ENCODE measurements at places on chromosomes 7 and 10.

DNA sequence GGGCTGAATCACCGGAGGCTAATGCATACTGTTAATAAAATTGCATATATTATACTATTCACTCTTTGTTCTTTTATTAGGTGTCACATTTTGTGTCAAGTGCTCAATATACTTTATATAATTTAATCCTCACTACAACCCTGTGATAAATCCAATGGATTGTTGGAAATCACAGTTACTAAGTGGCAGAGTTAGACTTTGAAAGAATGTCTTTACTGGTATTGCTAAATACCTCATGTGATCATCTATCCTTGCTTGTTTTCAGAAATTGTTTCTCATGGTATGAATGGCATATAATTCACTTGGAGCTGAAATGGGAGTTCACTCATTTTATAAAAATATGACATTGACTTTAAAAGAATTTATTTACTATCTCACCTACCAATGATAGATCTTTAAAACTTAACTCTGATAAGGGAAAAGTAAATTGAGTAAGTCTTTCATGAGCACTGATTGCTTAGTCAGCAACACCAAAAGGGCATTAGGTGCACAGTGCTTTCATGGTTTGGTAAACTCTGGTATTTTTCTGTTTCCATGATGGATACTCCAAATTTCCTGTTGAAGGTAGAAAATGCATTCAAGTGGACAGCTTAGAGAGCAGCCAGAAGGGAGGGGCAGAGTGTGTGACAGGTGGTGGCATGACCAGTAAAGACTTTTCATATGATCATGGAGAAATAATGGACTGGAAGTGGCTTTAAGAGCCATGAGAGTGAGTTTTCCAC lies 22.6 kb downstream of the ENKUR start:
- no peak for DNase-seq

- no peak for DNase-seq
These were observed 43.2 kb downstream of the CHST3 start for GRCh38 chr10:72007246-72007892.

GRCh38 chr7:90900628-90901356 lies 304.7 kb downstream of the CDK14 start:
- DNase-seq, result no peak

DNA sequence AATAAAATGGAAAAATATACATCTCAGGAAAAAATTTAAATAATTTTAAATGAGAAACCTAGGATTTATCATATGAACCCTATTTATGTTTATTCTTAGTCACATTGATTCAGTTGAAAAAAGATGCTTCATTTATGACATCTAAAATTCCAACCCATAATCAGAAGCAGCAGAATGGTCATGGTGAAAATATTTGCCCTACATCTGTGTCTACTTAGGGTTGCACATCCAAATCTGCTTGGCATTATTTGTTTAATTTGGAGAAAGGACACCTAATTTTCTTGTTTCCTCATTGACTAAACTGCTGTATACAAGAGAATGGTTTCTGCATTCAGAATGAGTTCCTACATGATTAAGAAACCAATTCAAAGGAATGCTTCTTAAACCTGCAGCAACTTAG lies 72.9 kb upstream of the SKAP2 start:
- DNase-seq, result no peak

DNA sequence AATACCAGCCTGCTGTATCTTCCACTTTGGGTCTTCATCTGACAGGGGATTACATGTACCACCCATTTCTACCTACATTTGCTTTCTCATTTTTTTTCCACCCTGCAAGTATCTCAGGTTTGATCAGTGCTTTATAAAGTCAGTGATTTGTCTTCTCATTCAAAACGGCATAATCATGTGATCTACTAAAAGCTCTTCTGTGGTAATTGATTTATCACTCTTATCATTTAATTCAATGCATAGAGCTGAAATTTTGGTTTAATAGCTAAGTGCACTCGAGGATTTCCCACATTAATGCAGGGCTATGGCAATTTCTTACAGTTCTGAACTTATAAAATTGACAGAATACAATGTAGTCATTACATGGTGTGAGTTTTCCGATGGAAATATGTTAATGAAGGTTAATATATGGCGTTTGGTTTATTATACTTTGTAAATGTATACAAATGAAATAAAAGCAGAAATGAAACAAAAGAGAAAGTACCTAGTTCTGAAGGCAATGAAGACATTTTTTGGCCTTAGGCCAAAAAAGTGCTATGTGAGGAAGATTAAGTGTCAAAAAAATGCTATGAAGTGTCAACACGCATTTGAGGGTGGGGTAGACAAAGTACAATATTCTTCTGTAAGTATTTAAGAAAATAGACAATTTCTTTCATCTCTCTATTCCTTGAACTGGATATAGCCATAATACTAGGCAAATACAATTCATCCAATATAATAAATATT lies 457.3 kb downstream of the ETV1 start:
- DNase-seq, result no peak

DNA sequence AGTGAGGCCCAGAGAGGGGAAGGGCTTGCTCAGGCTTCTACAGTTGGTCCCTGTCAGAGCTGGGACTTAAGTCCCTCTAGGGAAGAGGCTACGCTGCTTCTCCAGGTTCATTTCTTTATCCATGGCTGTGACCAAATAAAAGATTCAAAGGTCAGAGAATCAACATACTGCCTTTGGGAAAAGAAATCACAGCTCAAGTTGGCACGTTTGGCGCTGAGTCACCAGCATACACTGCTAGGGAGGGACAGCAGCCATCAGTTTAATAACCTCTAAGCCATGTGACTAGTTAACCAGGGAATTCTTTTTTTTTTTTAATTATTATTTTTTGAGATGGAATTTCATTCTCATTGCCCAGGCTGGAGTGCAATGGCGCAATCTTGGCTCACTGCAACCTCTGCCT lies 28.4 kb upstream of the CRHR2 start:
- DNase-seq, result no peak

Data from activated CD8-positive, alpha-beta memory T cell treated with anti-CD3 and anti-CD28 coated beads, Interleukin-2, amount 10 ng/mL, durations not matched to agents 7 days and 5 days (primary cell).